ENCODE measurements at places on chromosomes 7 and 10. TPM values are rescaled to one million over a fixed set of nuclear protein-coding genes. Genes with fewer than 3 reads are reported as not detected.

Gene EN2
- 2.1 TPM for total RNA-seq

Gene PPP1R3C
- total RNA-seq, result 0.31 TPM

Gene ZNF365
- not detected for total RNA-seq

Gene LRRC18
- not detected for total RNA-seq

DNA sequence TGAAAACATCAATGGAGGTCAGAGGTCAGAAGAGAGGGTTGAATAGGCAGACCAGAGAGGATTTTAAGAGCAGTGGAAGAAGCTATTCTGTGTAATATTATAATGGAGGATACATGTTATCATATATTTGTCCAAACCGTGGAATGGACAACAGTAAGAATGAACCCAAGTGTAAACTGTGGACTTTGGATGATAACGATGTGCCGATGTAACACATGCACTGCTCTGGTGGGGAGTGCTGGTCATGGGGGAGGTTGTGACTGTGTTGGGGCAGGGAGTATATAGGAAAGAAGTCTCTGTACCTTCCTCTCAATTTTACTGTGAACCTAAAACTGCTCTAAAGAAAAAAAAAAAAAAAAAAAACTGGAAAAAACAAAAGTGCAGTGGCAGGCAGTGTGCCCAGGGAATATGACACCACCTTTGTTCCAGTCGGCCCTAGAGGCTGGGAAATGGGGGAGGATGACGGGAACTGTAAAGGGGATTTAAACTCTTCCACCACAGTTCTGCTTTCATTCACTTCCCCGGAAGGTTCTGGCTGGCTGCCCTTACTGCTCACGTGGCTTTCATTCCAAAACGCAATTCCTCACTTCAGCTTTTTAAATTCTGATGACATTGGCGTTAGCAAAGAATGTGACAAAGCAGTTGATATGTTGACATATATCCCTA is 113.7 kb upstream of the ANKRD1 start:
- no peak for DNase-seq

- DNase-seq, result no peak
These were observed at the start of gene LIPN for GRCh38 chr10:88759366-88760101. LIPN (plus strand) TSS chr10:88760020; CDS start chr10:88761406, 1,386 bp downstream.

DNA sequence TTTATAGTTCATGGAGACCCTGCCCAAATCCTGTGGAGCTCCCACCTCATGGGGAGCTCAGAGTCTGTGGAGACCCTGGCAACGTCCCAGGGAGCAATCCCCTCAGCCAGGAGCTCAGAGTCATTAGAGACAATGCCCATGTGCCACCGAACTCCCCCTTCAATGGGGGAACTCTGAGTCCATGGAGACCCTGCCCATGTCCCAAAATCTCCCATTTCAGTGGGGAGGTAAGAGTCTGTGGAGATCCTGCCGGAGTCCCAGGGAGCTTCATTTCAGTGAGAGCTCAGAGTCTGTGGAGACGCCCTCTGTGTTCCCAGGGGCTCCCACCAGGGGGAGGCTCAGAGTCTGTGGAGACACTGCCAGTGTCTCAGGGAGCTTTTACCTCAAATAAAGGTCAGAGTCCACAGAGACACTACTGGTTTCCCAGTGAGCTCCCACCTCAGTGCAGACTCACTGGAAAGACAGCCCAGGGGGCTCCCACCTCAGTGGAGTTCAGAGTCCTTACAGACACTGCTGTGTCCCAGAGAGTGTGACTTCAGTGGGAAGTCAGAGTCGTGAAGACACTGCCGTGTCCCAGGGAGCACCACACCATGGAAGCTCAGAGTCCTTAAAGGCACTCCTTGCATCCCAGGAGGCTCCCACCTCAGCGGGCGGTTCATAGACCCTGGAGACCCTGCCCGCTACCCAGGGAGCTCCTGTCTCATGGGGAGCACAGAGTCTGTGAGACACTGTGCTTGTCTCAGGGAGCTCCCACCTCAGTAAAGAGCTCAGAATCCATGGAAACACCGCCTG is 5.0 kb downstream of the MYO1G start:
- peak; percentile 71 for DNase-seq

GRCh38 chr10:10482613-10483012 is 535.1 kb upstream of the CELF2 start:
- DNase-seq, result no peak

GRCh38 chr10:69502589-69502988 is 51.3 kb downstream of the TSPAN15 start:
- no peak for DNase-seq

GRCh38 chr7:154424350-154424749 is 372.2 kb downstream of the DPP6 start:
- DNase-seq, result no peak
